Right atrium auricular region (tissue), 2 donors: ENCODE measurements at places on chromosomes 12 and 14.

DNA sequence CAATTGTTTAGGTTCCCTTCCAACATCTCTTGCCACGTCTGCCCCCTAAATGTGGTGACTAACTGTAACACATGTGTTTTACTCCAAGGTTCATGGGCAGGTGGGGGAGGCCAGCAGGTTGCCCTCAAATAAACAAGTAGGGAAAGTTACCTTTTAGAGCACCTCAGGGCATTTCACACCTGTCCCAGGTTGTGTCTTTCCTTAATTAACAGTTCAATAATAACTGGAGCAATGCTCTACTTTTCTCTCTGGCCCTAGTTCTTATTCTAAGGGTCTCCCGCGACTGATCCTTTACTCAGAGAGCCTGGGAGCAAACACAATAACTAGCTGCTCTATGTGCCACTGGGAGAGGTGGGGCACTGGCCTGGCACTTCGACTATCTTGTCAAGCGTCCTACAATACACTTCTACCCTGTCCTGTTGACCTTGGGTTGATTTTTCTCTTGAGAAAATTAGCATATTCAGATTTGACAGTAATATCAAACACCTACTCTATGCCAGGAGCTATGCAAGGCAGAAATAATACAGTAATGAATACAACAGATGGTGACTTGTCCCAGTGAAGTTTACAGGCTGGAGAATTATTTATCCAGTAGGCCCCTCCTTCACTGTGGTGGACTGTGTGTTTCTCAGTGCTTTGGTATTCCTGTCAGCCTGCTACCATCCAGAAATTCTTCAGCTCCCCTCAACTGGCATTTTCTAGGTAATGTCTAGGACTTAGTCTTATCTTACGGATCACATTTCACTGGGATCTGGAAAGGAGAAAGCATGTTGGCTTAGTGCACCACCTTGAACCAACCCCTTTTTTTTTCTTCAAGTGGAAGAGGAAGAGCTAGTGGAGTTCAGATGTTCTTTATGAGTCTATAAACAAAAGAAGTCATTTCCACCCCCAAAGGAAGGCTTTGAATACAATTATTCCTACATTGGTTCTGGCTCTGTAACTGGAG is 202.6 kb downstream of the CRADD start:
- DNase-seq: peak; percentile 38

- DNase-seq: no peak
Observed at GRCh38 chr14:47539031-47539461, 136.4 kb downstream of the MDGA2 start.

DNA sequence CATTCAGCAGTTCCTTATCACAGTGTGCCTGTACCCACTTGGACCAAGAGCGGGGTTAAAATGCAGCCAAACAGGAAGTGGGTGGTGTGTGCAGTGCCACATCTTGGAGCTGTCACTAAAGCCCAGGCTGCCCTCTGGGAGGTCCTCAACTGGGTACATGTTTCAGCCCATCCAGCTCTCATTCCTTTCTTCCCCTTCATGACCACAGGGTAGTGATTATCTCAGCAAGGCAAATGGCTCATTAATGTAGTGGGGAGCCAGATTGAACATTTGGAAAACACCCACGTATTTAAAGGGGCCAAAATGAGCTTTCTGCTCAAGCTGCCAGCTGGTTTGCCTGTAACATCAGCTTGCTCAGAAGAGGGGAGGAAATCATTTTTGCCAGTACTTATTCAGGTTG is 210.8 kb upstream of the BTG1 start:
- no peak for DNase-seq

GRCh38 chr14:69268223-69268622 is 8.3 kb downstream of the GALNT16 start:
- no peak for DNase-seq

DNA sequence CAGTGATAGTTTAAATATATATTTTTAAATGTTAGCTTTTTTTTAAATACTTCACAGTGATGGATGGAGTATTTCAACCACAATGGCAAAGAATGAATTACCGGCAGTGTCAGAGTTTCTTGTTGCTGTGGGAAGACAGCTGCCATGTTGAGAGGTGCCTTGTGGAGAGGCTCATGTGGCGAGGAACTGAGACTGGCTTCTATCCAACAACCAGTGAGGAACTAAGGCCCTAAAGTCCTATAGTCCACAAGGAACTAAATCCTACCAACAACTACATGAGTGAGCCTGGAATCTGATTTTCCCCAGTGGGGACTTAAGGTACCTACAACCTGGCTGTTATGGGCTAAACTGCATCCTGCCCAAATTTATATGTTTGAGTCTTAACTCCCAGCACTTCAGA is 220.2 kb upstream of the PLEKHG7 start:
- DNase-seq: no peak

GRCh38 chr12:83537428-83538053 is 850.8 kb downstream of the TMTC2 start:
- DNase-seq: no peak

DNA sequence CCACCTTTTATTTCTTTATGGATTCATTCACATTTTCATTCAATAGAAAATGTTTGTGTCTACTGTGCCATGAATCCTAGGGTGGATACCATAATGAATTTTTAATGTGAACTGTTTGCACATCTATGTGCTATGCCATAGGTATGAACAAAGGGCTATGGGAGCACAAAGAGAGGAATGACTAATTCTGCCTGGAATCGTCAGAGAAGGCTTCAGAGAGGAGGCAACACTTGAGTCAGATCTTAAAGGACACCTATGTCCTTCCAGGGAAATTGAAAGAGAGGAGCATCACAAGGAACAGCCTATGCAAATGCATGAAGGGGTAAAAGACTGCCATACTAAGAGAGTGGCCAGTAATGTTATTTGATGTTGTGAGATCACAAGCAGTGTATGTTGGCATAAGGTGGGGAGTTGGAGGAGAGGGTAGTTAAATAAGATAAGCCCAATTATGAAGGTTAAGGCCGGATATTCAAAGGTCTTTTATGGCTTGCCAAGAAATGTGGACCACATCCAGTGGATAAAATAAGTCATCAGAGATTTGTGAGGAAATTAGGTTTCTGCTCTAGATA is 246.7 kb downstream of the GRIN2B start:
- no peak for DNase-seq

DNA sequence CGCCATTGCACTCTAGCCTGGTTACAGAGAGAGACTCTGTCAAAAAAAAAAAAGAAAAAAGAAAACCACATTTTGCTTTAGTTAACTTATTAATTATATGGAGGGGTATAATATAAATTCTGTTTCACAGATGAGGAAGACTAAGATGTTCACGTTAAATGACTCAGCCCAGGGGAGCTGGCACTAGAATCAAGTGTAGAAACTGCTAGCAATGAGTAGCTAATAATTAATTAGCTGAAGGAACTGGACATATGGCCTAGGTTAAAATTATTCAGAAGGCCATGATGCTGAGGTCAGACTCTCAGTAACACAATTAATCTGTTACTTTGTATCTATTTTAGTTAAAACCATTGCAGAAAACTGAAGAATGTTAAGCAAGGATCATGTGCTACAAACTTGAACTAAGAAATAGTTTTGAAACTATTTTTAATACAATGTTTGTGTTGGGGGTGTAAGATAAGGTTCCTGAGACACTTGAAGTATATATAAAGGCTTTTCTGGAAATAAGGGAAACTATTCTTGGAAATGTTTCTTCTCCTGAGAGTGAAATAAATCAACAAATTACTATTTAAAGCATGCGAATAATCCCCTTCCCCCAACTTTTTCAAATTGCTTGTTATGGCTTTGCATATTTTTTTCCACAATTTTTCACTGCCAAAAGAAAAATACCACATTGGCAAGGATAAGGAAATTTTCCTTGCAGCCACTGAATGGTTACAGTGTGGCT is 589.3 kb downstream of the SOX5 start:
- no peak for DNase-seq

GRCh38 chr12:30839643-30840220 is 85.0 kb upstream of the CAPRIN2 start:
- no peak for DNase-seq

DNA sequence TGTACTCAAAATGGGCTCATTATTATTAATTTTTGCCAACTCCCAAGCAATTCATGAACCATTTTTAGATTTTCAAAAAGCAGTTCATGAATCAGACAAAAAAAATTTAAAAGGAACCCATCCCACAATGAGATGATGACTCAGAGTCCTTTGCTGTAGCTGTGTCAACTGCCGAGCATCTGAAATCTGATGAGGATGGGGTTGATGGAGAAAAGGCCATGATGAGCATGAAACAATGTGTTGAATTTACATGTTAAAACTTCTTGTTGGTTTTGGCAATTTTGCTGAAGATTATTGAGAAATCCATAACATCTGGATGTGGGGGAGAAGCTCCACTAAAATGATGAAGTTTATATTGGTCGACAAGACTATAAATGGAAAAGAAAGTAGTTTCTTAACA is 378.0 kb downstream of the FOXG1 start:
- no peak for DNase-seq

GRCh38 chr14:38113546-38113945 is 94.2 kb upstream of the SSTR1 start:
- DNase-seq: no peak

DNA sequence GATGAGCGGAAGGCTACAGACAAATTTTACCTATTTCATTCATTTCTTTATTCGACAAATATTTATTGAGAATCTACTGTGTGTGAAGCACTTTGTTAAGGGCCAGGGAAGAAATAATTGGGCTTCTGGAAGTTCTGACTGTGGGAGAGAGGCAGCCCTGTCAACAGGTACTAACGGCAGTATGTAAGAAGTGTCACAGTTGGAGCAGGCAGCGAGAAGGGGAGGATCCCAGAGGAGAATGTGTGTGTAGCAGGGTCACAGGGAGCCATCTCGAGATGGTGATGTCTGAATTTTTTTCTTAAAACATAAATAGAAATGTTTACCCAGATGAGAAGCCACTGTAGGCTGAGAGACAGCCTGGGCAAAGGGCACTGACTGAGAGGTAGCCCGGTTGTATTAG is 163.3 kb upstream of the SLC38A2 start:
- no peak for DNase-seq

DNA sequence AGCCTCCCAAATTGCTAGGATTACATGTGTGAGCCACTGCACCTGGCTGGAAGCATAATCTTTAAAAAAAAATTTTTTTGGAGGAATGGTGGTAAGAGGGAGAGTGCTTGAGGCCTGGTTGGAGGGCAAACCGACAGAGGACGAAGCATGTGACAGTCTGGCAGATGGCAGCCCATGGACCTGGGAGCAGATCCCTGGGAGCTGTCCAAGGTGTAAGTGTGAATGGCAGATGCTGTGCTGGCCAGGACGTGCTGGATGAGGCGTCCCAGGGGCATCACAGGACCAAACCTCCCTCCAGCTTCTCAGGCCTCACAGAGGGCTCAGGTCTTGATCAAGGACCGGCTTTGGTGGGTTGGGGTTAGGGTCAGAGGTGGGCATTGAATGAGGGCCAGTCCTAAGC is 128.4 kb upstream of the NCOR2 start:
- DNase-seq: no peak

- DNase-seq: no peak
Observed at GRCh38 chr12:46485853-46486252, 113.3 kb upstream of the SLC38A2 start.

DNA sequence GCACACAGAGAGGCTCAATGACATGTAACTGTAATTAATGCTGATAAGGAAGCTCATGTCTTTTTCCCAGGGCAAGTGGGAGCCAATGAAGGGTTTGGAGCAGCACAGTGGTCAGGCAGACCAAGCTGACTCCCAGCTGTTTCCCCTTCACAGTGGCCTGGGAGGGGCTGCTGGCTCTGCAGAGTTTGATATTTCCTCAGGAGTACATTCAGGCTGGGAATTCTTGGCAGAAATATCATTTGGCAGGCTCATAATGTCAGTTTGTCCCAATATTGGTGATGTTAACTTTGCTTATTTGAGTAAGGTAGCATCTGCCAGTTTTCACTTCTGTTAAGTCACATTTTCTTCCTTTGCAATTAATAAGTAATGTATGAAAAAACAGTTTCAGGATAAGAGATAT is 247.0 kb downstream of the EMP1 start:
- no peak for DNase-seq

DNA sequence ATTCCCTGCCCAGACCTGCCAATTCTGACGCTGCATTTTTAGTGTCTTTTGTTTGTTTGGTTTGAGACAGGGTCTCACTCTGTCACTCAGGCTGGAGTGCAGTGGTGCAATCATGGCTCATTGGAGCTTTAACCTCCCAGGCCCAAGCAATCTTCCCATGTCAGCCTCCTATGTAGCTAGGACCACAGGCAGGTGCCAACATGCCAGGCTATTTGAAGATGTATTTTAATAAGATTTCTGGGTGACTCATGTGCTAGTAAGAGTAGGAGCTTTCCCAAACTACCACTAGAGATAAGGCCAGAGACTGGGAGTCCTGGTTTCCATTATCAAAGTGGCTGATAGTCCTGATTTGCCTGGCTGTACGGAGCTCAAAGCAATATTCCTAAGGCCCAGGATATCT is 693.3 kb downstream of the MED13L start:
- DNase-seq: no peak

DNA sequence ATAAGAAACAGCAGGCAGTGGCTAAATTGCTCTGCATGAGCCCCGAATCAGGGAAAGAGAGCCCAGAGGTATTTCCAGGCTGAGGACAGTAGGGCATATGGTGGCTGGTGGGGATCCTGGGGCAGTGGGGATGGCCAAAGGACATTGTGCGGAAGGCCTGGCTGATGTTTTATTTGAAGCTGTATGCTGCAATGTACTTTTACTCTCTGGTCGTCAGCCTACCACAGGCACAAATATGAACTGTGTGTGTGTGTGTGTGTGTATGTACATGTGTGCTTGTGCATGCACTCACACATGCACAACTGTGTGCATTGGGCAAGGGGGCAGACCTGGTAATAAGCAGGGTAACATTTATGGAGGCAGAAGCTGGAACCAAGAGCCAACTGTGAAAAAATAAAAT is 74.7 kb upstream of the GZMB start:
- DNase-seq: no peak

GRCh38 chr14:63891148-63891975 is 38.6 kb downstream of the SYNE2 start:
- DNase-seq: no peak

GRCh38 chr12:118346895-118347294 is 25.8 kb downstream of the TAOK3 start:
- DNase-seq: no peak

DNA sequence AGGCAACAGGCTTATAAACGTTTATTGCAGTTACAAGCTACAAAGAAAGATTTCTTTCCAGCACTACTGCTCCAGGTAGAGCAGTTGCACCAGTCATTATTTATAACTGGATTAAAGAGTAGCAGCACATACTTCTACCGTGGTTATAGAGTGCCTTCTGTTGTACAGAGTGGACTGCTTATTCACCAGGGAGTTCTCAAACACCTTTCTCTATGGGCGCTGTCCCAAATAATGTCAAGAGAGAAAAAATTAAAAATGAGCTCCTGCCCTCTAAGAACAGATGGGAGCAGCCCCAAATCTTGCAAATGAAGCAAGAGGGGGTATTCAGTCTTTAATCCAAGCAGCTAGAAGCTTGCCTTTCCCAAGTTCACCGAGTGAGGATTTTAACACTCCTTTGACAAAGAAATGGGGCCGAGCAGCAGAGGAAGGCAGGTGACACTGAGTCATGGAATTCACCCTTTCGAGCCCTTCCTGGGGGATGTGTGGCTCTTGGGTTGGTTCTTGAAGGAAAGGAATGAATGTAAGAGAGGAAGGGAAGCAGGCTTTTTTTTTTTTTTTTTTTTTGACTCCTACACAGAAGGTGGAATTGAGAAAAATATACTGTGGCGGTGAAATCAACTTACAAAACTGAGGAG is 181.2 kb downstream of the PRKCH start:
- no peak for DNase-seq

GRCh38 chr12:21613931-21614330 is 9.3 kb upstream of the GYS2 start:
- DNase-seq: no peak
